Activated naive CD4-positive, alpha-beta T cell treated with anti-CD3 and anti-CD28 coated beads for 36 hours (primary cell): ENCODE measurements at places on chromosomes 16 and 17. TPM values are rescaled to one million over a fixed set of nuclear protein-coding genes. Genes with fewer than 3 reads are reported as not detected.

DNA sequence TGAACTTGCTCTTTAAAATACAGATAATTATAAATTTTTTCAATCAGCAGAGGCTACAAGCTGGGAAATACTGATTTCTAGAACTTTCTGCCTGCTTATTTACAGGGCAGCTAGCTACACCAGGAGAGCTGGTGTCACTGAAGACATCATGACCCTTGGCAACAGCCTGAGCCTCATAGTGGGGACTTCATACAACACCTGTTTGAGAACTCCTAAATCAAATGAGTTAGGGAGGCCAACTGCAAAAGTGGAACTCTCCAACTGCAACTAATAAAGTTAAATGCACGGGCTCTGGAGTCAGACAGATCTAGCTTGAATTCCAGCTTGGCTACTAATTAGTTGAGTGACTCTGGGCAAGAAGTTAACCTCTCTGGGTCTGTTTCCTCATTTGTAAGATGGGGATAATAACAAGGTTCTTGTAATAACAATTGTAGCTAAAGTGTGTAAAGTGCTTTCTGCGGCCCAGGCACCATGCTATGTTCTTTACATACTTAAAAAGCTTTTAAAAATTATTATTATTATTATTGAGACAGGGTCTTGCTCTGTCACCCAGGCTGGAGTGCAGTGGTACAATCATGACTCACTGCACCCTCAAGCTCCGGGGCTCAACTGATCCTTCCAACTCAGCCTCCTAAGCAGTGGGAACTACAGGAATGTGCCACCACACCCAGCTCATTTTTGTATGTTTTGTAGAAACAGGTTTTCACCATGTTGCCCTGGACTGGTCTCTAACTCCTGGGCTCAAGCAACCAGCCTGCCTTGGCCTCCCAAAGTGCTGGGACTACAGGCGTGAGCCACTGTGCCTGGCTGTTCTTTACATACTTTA is 33.4 kb downstream of the VAC14 start:
- H3K4me1 ChIP-seq, result peaks cover 3% of the 10 kb centered on the region
- H3K4me3 ChIP-seq, result no peak overlapping the region
- H3K27me3 ChIP-seq, result no peaks in the 10 kb centered on the region
- H3K27ac ChIP-seq, result no peak overlapping the region

GRCh38 chr17:9472094-9472493 is 103.5 kb downstream of the STX8 start:
- H3K4me1 ChIP-seq, result peaks cover 25% of the 10 kb centered on the region
- H3K27me3 ChIP-seq, result no peaks in the 10 kb centered on the region
- no peak overlapping the region for H3K4me3 ChIP-seq
- DNase-seq, result no peak
- peaks cover 1% of the 10 kb centered on the region for H3K36me3 ChIP-seq
- H3K27ac ChIP-seq, result no peak overlapping the region

GRCh38 chr17:16131593-16131992 is 83.7 kb downstream of the NCOR1 start:
- no peaks in the 10 kb centered on the region for H3K27me3 ChIP-seq
- no peak overlapping the region for H3K27ac ChIP-seq
- DNase-seq, result no peak

GRCh38 chr16:13390093-13390985 is 488.9 kb downstream of the SHISA9 start:
- DNase-seq, result no peak
- no peak overlapping the region for H3K4me3 ChIP-seq
- H3K27ac ChIP-seq, result no peak overlapping the region
- no peaks in the 10 kb centered on the region for H3K36me3 ChIP-seq
- no peaks in the 10 kb centered on the region for H3K27me3 ChIP-seq

GRCh38 chr16:11788914-11789313 is 8.1 kb downstream of the ZC3H7A start:
- DNase-seq, result peak; percentile 46
- H3K4me3 ChIP-seq, result no peak overlapping the region
- peaks cover 86% of the 10 kb centered on the region for H3K4me1 ChIP-seq
- H3K27me3 ChIP-seq, result no peaks in the 10 kb centered on the region

DNA sequence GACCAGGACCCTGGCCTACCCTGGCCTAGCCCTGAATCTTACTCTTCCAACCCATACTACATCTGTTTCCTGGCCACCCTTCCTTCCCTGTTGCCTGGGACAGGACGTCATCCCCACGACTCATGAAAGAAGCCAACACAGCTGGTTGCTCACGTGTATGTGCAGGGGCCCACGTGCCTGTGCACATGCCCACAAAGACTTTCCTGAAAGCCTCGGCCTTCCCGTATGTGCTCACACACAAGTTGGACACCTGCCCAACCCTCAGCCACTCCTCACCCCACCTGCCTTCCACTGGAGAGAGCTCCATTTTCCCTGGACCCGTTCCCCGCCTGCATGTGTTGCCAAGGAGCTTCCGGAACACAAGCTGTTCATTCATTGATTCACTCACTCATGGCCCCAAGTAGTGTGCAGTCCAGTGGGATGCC is 7.0 kb downstream of the PLXDC1 start:
- H3K27ac ChIP-seq, result no peak overlapping the region
- no peaks in the 10 kb centered on the region for H3K36me3 ChIP-seq
- no peak for DNase-seq

- no peak overlapping the region for H3K27ac ChIP-seq
- H3K27me3 ChIP-seq, result peaks cover 9% of the 10 kb centered on the region
- H3K36me3 ChIP-seq, result no peaks in the 10 kb centered on the region
- H3K4me1 ChIP-seq, result no peaks in the 10 kb centered on the region
- no peak for DNase-seq
These were observed 233.2 kb downstream of the PMP22 start for GRCh38 chr17:15031975-15032374.

GRCh38 chr17:8823279-8823678 is 24.1 kb upstream of the MFSD6L start:
- H3K27me3 ChIP-seq, result no peaks in the 10 kb centered on the region
- H3K36me3 ChIP-seq, result no peaks in the 10 kb centered on the region
- no peaks in the 10 kb centered on the region for H3K4me1 ChIP-seq
- H3K27ac ChIP-seq, result no peak overlapping the region

GRCh38 chr17:63774141-63774968 is at the start of gene DDX42:
TSS of gene DDX42 (plus strand) at chr17:63774170. CDS start at chr17:63787050, 12,880 bp downstream.
- H3K36me3 ChIP-seq, result peaks cover 34% of the 10 kb centered on the region
- H3K27me3 ChIP-seq, result no peaks in the 10 kb centered on the region
- H3K4me3 ChIP-seq, result peak within 1 kb of the TSS; percentile 98

- peaks cover 12% of the 10 kb centered on the region for H3K4me1 ChIP-seq
- no peak overlapping the region for H3K27ac ChIP-seq
- no peak overlapping the region for H3K4me3 ChIP-seq
- H3K36me3 ChIP-seq, result peaks cover 7% of the 10 kb centered on the region
These were observed 60.0 kb upstream of the CHMP6 start for GRCh38 chr17:80931421-80932265.

- no peak overlapping the region for H3K4me3 ChIP-seq
- no peaks in the 10 kb centered on the region for H3K27me3 ChIP-seq
These were observed 74.2 kb upstream of the MED9 start for GRCh38 chr17:17402558-17402957.

- no peaks in the 10 kb centered on the region for H3K4me1 ChIP-seq
- H3K4me3 ChIP-seq, result no peak overlapping the region
- H3K36me3 ChIP-seq, result no peaks in the 10 kb centered on the region
- peak; percentile 70 for DNase-seq
These were observed 106.4 kb downstream of the SLC39A11 start for GRCh38 chr17:72985882-72986720.

GRCh38 chr16:70348991-70349390 is 2.3 kb downstream of the DDX19A start:
- peaks cover 43% of the 10 kb centered on the region for H3K4me1 ChIP-seq
- H3K27ac ChIP-seq, result peak overlapping the region; percentile 30
- no peak for DNase-seq

GRCh38 chr17:72102366-72102765 is 18.5 kb upstream of the SOX9 start:
- no peaks in the 10 kb centered on the region for H3K36me3 ChIP-seq
- no peak for DNase-seq
- peaks cover 8% of the 10 kb centered on the region for H3K27me3 ChIP-seq
- no peak overlapping the region for H3K27ac ChIP-seq
- H3K4me3 ChIP-seq, result no peak overlapping the region
- no peaks in the 10 kb centered on the region for H3K4me1 ChIP-seq

GRCh38 chr16:88023786-88024185 is 72.6 kb downstream of the BANP start:
- H3K27me3 ChIP-seq, result no peaks in the 10 kb centered on the region
- no peak overlapping the region for H3K27ac ChIP-seq
- H3K4me3 ChIP-seq, result no peak overlapping the region

DNA sequence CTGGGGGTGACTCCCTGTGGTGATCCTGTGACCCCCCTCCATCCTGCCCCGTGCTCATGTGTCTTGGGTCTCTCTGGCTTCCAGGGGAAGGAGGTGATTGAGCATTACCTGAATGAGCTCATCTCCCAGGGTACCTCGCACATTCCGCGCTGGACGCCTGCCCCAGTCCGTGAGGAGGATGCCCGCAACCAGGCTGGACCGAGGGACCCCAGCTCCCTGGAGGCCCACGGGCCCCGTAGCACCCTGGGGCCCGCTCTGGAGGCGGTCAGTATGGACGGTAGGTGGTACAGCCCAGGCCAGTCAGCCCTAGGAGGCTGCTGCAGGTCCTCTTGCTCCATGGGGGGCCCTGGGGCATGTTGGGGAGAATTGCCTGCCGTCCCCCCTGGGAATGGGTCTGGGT is 33.6 kb downstream of the SEC14L5 start:
- no peak overlapping the region for H3K4me3 ChIP-seq
- H3K4me1 ChIP-seq, result no peaks in the 10 kb centered on the region
- H3K27me3 ChIP-seq, result peaks cover 38% of the 10 kb centered on the region
- DNase-seq, result no peak

GRCh38 chr17:82551779-82552457 is 32.4 kb downstream of the FOXK2 start:
- H3K4me1 ChIP-seq, result peaks cover 32% of the 10 kb centered on the region
- H3K4me3 ChIP-seq, result no peak overlapping the region
- no peaks in the 10 kb centered on the region for H3K27me3 ChIP-seq

- H3K36me3 ChIP-seq, result no peaks in the 10 kb centered on the region
- peaks cover 6% of the 10 kb centered on the region for H3K4me1 ChIP-seq
- H3K27ac ChIP-seq, result no peak overlapping the region
- no peak overlapping the region for H3K4me3 ChIP-seq
- DNase-seq, result no peak
- no peaks in the 10 kb centered on the region for H3K27me3 ChIP-seq
These were observed 379.4 kb upstream of the TNRC6C start for GRCh38 chr17:77579131-77579530.

DNA sequence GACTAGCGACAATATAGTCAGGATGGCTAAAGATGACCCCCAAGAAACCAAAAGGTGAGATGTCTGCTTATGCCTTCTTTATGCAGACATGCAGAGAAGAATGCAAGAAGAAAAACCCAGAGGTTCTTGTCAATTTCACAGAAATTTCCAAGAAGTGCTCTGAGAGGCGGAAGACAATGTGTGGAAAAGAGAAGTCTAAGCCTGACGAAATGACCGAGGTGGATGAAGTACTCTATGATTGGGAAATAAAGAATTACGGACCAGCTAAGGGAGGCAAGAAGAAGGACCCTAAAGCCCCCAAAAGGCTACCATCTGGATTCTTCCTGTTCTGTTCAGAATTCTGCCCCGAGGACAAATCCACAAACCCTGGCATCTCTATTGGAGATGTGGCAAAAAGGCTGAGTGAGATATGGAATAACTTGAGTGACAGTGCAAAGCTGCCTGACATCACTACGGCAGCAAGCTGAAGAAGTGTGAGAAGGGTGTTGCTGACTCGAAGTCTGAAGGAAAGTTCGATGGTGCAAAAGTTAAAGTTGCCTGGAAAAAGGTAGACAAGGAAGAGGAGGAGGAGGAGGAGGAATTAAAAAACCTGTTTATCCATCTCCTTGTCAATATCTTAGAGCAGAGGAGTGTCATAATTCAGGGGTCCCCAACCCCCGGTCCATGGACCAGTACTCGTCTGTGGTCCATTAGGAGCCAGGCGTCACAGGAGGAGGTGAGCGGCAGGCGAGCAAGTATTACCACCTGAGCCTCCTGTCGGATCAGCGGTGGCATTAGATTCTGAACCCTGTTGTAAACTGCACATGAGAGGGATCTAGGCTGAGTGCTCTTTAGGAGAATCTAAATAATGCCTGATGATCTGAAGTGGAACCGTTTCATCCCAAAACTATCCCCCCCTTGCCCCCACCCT is 25.1 kb upstream of the ADGRG1 start:
- H3K4me1 ChIP-seq, result peaks cover 24% of the 10 kb centered on the region
- no peak for DNase-seq
- H3K4me3 ChIP-seq, result no peak overlapping the region

GRCh38 chr17:27848931-27849330 is 44.2 kb downstream of the LYRM9 start:
- H3K36me3 ChIP-seq, result no peaks in the 10 kb centered on the region
- no peak overlapping the region for H3K4me3 ChIP-seq
- H3K27ac ChIP-seq, result no peak overlapping the region
- DNase-seq, result no peak
- no peaks in the 10 kb centered on the region for H3K27me3 ChIP-seq

DNA sequence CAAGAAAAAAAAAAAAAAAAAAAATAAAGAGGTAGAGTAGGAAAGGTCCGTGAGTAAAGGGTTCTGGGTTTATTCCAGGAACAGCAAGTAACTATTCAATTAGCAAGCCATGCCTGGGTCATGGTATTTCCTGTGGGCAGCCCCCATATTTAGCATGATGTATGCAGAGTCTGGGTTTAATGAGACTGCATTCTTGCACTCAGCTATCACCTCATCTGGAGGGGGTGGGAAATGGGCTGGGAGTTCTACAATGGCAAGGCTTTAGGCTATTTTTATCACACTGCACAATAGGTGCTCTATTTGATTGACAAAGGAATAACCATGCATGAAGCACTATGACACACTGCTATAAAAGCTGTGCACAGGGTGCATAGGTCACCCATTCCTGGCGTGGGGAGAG is 104.0 kb upstream of the CCL2 start:
- H3K4me1 ChIP-seq, result peaks cover 6% of the 10 kb centered on the region
- H3K27ac ChIP-seq, result no peak overlapping the region
- DNase-seq, result no peak
- H3K36me3 ChIP-seq, result no peaks in the 10 kb centered on the region

- H3K27ac ChIP-seq, result no peak overlapping the region
- H3K36me3 ChIP-seq, result no peaks in the 10 kb centered on the region
- DNase-seq, result no peak
- H3K4me1 ChIP-seq, result no peaks in the 10 kb centered on the region
- H3K27me3 ChIP-seq, result no peaks in the 10 kb centered on the region
These were observed 355.4 kb upstream of the SOX9 start for GRCh38 chr17:71765437-71765836.

- no peak overlapping the region for H3K27ac ChIP-seq
- no peak overlapping the region for H3K4me3 ChIP-seq
- H3K27me3 ChIP-seq, result no peaks in the 10 kb centered on the region
- H3K36me3 ChIP-seq, result peaks cover 10% of the 10 kb centered on the region
These were observed 2.1 kb downstream of the MFAP4 start for GRCh38 chr17:19384723-19385391.

GRCh38 chr17:57879437-57880085 is 29.7 kb upstream of the MRPS23 start:
- H3K27ac ChIP-seq, result no peak overlapping the region
- H3K27me3 ChIP-seq, result peaks cover 3% of the 10 kb centered on the region
- no peak overlapping the region for H3K4me3 ChIP-seq
- no peak for DNase-seq
- H3K4me1 ChIP-seq, result peaks cover 23% of the 10 kb centered on the region
- no peaks in the 10 kb centered on the region for H3K36me3 ChIP-seq

GRCh38 chr17:37047631-37048104 is 98.9 kb downstream of the AATF start:
- no peak overlapping the region for H3K27ac ChIP-seq
- DNase-seq, result peak; percentile 92
- H3K27me3 ChIP-seq, result no peaks in the 10 kb centered on the region

Gene ABCA3
- 2.6 TPM for total RNA-seq

Gene TEX19
- total RNA-seq, result 0.21 TPM

Gene KCTD13
- total RNA-seq, result 29.4 TPM

Gene MARCHF10
- total RNA-seq, result not detected

Gene AGRP
- total RNA-seq, result not detected

Gene HOXB5
- total RNA-seq, result not detected

Gene NATD1
- 2.1 TPM for total RNA-seq
